ENCODE measurements at places on chromosomes 2 and 18.
A peak's percentile ranks its signal among the peaks of the same experiment; 100 is the strongest.

DNA sequence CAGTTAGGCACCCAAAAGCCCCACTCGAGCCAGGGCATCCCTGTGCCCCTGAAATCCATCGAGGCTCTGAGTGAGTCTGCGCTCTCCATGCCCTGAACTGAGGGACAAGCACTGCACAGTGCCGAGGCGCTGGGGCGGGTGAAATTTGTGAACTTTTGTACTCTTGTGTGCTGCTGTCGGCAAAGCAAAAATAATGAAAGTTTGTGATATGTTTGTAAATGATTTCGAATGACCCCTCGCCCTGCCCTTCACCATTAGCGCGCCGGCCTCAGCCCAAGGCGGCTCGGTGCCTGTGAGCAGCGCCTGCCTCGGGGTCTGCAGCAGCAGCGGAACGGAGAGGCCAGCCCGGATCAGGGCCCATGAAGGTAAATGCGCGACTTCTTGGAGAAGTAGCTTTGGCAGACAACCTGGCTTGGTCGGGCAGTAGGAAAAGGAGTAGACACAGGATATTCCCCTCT lies 1.8 kb upstream of the HOXD4 start:
- no peak for DNase-seq

- no peak for DNase-seq
Measured at GRCh38 chr2:11007331-11008264, 95.9 kb downstream of the KCNF1 start.

- DNase-seq: no peak
Measured at GRCh38 chr18:62189208-62189607, 2.2 kb downstream of the RELCH start.

GRCh38 chr18:42298759-42299675 lies 344.0 kb downstream of the PIK3C3 start:
- DNase-seq: peak; percentile 84

DNA sequence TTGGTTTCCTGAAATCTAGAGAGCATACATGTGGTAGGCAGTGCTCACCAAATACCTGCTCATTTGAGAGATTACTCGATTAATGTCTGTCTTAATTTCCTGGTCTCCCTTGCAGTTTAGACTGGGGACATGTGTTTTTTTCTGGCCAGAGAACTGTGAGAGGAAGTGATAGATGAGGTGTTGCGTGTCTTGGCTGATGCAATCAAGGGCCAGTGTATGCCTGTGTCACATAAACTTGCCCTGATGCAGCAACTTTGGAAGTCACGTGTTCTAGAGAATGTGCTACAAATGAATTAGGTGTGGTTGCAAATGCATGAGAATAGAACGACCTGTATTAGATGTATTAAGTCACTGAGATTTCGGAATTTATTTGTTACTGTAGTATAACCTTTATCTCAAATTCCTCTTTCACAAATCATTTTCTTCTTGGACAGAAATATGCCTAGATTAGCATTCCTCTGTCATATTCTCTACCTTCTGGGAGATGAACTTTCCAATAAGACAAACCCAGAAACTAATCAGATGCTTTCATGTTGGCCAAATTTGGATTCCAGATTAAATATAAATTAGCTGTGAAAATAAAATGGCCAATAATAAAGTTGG lies 9.9 kb upstream of the IL1A start:
- no peak for DNase-seq

- DNase-seq: no peak
Measured at GRCh38 chr18:8176554-8176953, 432.7 kb upstream of the RAB12 start.

DNA sequence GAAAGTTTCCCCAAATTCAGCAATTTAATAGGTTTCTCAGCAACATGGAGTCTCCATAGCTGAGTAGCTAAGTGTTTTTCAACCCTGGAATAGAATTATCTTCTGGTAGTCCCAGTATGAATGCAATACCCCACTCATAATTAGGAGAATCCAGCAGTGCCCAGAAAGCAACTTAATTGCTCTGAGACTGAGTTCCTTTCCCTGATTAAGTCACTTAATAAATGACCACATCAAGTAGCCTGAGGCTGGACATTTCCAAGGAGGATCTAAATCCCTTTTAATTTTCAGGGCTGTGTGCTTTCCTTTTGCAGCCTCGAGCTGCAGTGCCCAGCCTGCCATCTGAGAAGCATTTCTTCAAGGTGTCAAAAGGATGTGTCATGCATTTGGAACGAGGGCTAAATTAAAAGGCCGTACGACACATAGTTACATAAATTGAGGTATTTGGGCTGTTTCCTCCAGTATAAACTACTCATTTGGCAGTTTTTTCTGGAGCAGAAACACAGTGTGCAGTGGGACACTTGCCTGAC lies 17.7 kb upstream of the SIX2 start:
- no peak for DNase-seq

- DNase-seq: no peak
Measured at GRCh38 chr2:215900203-215900611, 113.1 kb downstream of the MREG start.

GRCh38 chr18:59950215-59950944 lies 50.6 kb downstream of the PMAIP1 start:
- no peak for DNase-seq

DNA sequence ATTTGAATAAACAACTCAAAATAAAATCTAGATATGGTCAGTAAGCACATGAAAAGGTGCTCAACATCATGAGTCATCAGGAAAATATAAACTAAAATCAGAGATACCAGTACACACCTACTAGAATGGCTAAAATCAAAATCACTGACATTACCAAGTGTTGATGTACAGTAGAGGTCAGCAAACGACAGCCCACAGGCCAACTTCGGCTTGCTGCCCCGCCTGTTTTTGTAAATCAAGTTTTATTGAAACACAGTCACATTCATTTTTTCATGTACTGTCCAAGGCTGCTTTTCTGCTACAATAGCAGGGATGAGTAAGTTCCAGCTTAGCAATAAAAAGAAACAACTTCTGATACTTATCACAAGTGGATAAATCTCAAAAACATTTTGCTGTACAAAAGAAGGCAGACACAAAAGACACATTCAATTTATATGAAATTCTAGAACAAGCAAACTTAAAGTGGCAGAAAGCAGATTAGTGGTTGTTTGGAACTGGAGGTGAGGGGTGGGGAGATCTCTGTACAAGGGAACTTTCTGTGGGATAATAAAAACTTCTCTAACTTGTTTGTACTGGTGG lies 32.1 kb downstream of the TRAK2 start:
- DNase-seq: no peak

DNA sequence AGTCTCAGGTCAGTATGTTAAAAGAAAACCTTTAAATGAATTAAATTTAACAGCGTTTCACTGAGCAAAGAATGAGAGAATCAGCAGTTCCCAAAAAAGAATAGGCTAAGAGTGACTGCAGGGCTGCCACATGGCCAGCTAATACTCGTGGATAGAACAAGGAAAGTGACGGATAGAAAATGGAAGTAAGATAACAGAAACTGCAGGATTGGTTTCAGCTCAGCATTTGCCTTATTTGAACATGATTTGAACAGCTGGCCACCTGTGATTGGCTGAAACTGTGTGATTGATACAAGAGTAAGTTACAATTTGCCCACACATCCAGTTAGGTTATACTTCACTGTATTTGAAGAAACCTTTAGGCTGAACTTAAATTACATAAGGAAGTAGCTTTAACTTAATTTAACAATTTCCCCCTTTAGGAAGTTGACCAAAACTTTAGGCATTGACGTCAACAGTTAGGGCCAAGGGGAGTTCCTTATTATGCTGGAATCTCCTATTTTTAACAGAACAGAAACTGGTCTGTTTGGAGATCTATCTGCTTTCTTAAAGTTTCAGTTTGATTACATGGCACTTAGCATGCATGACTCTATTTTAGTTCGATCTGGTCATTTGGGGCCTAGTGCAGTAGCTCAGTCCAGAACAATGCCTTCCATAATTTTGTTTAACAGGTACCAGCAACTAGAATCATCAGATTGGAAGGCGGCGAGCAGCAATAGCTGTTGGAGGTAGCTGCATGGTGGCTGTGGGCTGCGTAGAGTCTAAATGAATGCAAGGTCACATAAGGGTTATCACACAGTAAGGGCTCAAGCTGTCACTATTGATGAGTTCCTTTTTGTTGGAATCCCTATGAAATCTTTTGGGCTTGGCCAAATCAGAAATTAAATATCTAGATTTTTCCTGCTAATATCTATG lies 143.4 kb downstream of the TRIM43 start:
- no peak for DNase-seq

All from NCI-H2107 (cell line).